ENCODE measurements at places on chromosomes 5 and 9.

DNA sequence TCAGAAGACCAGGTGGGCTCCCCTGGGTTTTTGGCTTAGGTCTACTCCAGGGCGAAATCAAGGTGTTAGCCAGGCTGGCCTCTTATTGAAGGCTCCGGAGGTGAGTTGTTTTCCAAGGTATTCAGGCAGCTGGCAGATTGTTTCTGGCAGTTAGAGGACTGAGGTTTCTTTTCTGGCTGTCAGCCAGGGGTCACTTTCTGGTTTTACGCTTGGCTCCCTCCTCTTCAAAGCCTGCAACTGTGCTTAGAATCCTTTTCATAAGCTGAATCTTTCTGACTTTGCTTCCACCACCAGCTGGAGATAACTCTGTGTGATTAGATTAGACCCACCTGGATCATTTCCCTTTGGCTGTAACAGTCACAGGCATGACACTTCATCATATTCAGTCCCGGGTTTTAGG, 24.6 kb downstream of the RFK start:
- DNase-seq: no peak

DNA sequence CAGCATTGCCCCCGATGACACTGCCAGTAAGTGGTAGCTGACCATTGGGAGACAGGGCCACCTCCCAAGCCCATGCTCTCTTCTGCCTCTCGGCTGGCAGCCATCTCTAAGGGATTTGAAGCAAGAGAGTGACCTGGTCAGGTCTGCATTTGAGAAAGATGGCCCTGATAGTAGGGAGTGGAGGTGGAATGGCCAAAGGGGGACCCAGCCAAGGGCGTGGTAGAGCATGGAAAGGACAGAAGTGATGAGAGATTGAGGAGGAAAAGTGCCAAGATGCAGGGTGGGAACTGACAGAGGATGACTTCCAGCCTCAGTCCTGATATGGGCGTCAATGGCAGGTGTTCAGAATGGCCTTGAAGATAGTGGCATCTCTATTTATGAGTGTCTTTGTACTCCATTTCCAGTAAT, 9.0 kb downstream of the ABL1 start:
- no peak for DNase-seq

DNA sequence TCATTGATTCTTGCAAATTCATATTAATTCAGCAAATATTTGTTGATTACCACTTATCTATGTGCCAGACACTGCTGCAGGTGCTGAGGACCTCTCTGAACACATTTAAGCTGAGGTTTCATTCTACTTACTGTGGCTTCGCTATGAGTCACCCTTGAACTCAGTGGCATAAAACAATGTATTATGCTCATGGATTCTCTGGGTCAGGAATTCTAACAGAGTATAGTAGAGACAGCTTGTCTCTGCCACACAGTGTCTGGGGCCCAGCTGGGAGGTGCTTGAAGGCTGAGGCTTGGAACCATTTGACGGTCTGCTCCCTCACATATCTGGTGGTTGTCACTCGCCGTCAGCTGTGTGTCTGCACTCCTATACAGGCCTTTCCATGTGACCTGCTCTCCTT, 124.3 kb upstream of the NR3C1 start:
- no peak for DNase-seq

GRCh38 chr9:6686396-6686795, 40.9 kb upstream of the GLDC start:
- DNase-seq: no peak

GRCh38 chr9:103757062-103757461, 337.0 kb upstream of the SMC2 start:
- no peak for DNase-seq

DNA sequence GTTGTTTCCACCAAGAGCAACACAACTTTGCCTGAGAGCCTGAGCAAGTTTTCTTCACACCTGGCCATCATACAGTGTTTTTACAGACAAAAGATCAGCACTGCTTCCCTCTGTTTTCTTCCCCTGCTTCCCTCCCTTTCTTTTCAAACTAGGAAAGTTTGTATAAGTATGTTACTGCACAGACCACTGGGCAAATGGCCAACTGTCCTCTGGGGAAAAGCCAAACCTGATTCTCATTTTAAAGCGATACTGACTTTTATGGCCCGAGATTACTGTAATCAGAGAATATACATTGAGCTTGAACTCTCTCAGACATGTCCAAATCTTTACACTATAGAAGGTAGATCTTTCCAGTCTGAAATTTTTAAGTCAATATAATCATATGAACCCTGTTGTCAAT, 415.0 kb downstream of the NFIB start:
- no peak for DNase-seq

DNA sequence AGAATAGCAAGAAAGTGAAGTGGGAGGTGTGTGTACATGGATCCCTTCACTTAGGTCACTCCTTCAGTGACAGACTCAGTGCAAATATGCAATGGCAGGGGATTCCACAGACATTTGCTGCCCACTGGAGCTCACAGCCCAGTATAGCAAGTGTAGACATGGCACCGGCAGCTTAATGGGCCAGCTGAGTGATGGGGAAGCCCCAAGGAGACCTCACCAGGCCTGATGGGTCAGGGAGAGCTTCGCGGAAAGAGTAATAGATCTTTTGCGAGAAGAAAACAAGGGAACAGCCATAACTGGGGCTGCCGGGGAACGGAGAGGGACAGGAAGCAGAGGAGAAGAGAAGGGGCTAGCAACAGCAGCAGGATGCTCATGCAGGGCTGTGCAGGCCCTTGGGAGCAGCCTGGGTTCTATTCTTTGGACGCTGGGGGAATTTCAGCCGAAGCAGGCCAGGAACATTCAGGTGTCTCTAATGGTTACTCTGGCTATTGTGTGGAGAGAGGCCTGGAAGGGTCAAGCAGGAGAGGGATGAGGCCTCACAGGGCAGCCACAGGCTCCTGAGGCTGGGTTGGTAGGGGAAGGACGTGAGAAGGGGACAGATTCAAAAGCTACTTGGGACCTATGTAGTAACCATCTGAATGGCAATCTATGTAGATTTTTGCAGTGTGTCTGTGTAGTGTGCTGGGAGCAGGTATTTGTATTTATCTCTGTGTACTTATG, 27.0 kb downstream of the TCF7 start:
- no peak for DNase-seq

- no peak for DNase-seq
These were observed 69.3 kb downstream of the TLE4 start for GRCh38 chr9:79641070-79641469.

GRCh38 chr9:77978086-77978781, 53.4 kb downstream of the GNAQ start:
- no peak for DNase-seq

DNA sequence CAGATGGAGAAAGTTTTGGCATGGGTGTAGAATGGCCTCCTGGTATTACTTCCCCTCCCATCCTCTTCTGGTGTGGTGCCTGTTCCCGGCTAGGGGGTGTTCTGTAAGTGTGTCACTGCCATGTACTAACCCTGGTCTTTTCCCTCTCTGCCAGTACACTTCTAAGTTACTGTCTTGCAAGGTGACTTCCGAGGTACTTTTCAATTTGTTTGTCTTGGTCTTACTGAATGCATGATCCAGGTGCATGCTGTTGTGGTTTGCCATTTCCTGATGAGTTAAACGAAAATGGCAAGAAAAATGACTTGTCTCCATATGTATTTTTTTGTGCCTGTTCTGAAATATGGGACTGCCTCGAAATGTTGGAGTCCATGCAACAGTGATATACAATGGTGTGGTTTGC, 46.0 kb downstream of the C9orf152 start:
- DNase-seq: no peak

- DNase-seq: no peak
These were observed 19.5 kb upstream of the TMEM174 start for GRCh38 chr5:73153513-73153912.

DNA sequence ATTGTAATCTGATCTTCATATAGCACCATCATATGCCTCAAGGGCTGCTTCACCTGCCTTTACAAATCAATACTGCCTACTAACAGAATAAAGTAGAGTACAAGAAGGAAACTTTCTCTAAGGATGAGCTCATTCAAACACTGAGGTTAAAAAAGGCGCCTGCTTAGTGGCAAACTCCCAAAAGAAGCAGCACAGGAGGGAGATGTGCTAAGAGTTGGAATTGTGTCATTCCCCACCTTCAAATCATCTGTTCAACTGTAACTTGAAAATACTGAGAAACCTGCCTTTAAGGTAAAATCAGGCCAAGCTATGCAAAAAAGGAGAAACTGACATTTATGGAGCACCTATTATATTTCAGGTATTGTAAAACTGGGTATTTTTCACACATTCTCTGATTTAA, 560.6 kb downstream of the PTPRD start:
- no peak for DNase-seq

DNA sequence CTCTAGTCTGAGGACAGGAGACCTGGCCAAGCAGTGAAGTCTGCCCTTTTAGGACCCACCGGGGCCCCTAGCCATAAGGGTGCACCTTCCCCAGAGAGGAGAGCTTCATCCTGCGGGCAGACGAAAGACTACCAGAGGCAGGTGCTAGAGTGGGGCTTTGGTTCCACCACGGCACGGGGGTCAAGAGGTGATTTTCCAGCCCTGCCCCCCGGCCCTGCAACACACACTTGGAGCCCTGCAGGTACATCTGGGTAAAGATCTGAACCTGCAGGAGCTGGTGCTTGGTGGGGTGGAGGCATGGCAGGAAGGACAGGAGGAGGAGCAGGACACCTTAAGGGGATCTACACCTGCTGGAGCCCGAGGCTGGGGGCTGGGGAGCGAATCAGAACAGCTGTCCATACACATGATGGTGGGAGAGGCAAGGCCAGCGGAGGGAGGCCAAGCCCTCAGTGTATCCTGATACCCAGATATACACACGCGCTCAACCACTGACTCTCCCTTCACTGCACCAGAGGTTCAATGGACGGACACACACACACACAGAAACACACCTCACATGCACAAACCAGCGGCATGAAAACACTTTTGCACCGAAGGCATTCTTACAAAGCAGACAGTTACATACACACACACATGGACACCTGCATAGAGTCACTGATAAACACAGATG, 98.4 kb upstream of the MVB12B start:
- DNase-seq: no peak

GRCh38 chr9:85230081-85230480, 511.7 kb downstream of the AGTPBP1 start:
- DNase-seq: no peak

DNA sequence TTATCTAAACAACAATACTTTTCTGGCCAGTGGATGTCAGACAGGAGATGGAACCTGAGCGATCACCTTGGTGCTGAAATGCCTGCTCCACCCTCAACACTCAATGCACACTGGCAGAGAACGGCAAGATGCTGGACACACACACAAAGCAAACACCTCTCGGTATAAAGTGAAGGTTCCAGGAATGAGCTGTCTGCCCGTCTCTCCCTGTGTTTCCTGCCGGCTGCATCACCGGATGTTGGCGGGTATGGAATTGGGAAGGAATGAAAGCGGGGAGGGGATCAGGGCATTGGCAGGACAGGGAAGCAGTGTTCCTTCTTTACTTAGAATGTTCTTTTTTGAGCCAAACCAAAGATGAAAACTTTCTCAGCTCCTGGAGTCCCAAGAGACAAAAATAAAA, 59.2 kb downstream of the MED10 start:
- no peak for DNase-seq

- no peak for DNase-seq
These were observed 52.3 kb downstream of the GGTA1 start for GRCh38 chr9:121447321-121447834.
